ENCODE measurements at places on chromosomes 3 and 15.

DNA sequence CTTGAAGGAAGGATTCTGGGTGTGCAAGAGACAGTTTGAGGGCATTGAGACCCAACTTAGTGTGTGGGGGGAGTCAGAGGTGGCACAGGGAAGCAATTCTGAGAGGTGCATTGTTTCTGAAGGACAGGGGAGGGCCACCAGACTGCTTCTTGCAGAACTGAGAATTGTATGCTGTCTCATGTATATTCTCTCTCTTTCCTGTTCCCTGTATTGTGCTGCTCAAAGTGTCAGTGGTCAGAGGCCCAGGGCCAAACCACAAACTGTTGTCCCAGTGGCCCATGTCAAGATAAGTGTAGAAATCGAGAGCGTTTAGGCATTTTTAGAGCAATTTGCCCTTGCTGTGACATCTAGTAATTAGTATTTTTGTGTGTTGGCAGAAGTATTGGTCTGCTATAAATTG, 567.1 kb downstream of the EDEM1 start:
- DNase-seq = no peak

DNA sequence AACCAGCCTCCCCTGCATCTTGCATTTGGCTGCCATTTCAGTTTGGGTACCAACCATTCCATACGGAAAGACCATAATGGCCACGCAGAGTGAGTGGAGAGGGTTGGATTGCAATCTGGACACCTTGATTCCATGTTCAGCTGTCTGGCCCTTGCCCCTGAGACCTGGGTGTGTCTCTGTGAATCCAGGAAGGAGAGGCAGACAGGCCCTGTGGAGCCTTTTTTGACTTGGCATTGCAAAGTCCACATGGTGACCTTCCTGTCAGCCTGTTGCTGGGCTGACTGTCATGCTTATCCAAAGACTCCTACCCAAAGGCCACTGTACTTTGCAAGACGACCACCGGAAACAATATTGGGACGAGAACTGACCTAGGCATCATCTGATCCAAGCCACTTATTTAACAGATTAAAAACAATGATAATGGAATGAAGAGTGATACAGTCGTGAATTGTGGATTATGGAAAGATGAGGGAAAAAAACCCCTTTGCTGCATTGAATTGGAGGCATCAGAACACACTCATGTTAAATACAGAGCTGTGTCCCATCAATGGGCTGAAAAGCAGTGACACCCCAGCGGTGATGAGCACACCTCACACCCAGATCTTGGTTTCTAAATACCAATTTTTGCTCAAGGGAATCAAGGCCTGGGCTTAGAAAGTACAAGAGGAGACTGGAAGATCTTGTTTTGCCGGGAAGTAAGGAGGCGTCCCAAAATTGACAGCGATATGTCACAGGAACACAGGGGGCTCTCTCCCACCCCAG, 86.0 kb downstream of the LRRK1 start:
- no peak for DNase-seq

DNA sequence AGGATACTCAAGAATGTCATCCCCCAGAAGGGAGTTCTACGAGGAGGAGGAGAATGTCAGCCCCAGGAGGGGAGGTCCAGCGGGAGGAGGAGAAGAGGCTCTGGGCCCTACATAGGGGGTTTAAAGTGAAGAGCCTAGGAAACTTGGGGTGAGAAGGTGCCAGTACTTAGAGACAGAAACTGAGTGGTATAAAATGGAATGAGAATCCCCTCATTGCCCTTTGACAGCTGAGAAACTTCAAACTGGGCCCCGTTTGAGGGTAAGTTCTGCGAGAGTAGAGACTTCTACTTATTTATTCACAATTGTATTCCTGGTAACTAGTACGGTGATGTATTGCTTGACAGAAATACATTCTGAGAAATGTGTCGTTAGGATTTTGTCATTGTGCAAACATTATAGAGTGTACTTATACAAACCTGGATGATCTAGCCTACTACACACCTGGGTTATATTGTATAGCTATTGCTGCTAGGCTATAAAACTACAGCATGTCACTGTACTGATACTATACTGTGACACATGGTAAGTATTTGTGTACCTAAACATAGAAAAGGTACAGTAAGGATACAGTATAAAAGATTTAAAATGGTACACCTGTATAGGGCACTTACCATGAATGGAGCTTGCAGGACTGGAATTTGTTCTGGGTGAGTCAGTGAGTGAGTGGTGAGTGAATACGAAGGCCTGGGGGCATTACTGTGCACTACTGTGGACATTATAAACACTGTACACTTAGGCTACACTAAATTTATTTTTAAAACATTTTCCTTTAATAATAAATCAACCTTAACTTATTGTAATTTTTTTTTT, 62.0 kb downstream of the TSC22D2 start:
- no peak for DNase-seq

DNA sequence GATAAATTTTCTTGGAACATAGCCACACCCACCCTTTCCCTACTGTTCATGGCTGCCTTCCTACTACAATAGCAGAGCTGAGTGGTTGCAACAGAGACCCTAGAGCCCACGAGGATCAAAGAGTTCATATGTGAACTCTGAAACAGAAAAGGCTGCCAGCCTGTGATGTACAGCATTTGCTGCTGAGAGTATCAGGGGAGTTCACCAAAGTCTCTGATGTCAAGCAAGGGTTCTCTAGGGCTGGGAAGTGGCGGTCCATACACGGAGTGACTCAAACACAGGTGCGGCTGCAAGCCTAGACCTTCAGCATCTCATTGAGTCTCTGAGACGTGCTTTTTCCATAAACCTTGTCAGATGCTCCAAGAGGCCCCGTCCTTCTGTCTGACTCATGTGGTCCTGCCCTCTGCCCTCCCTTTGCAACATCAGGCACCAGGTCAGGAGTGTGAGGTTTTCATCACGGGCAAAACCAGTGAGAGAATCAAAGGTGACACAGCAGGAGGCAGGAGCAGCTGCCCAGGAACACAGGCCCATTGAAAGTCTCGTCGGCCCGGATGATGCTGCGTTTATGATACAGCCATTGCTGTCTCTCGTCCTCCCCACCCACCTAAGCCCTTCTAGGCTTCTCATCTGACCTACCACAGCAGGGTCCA, 42.9 kb downstream of the PCSK6 start:
- no peak for DNase-seq

GRCh38 chr15:69346112-69346511, 47.4 kb downstream of the PAQR5 start:
- DNase-seq = no peak

All from iPS-NIHi11 (cell line).